Body of pancreas (tissue), 4 donors: ENCODE measurements at places on chromosomes 2 and 18. TPM values are rescaled to one million over a fixed set of nuclear protein-coding genes. Genes with fewer than 3 reads are reported as not detected.

The SKOR2 gene
- total RNA-seq: not detected

The TMEM169 gene
- total RNA-seq: 0.26 TPM

The GPR45 gene
- total RNA-seq: not detected

The LCLAT1 gene
- total RNA-seq: 19.4 TPM

The FKBP7 gene
- 4.6 TPM for total RNA-seq

The RPRM gene
- total RNA-seq: not detected

The LOXL3 gene
- total RNA-seq: 0.33 TPM

- peak; percentile 42 for DNase-seq
- no peaks in the 10 kb centered on the region for H3K36me3 ChIP-seq
- peaks cover 13% of the 10 kb centered on the region for H3K4me1 ChIP-seq
- no peak within 1 kb of the TSS for H3K27ac ChIP-seq
- no peaks in the 10 kb centered on the region for H3K27me3 ChIP-seq
- peak within 1 kb of the TSS; percentile 33 for H3K4me3 ChIP-seq
These were observed at the start of gene ADCY3 for GRCh38 chr2:24920098-24920808. Gene ADCY3, minus strand, starts transcription at chr2:24920237. Its CDS starts 1,250 bp downstream, at chr2:24918987.

DNA sequence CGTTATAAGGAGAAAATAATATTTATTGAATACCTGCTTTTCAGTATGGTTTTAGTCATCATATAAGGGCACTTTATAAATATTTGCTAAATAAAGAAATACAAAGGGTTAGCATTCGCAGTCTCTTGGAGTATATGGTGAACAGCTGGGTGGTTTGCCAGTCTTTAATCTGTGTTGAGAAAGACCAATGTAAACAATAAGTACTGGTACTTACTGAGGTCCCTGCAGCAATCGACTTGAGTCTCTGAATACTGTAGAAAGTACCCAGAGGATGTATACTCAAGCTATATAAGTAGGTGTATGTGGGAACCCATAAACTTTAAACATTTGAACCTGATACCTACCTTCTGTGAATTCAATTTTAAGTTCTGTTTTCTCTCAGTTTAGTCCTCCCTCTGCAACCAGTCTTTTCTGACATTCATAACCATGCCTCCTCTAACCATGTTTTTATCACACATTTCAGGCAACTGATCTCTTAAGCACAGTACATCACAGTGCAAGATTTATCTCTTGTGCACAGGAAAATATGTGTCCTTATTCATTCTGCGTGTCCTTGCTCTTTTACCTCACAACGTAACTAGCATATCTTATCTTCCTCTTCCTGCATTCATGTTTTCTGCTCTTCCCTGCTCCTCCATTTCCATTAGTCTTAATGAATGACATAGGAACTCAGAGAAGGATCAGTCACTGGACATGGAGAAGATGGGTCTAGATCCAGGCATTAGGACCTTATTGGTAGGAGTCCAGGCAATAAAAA is 21.7 kb downstream of the C18orf63 start:
- no peaks in the 10 kb centered on the region for H3K27me3 ChIP-seq
- H3K4me1 ChIP-seq: no peaks in the 10 kb centered on the region
- no peak for DNase-seq
- no peak overlapping the region for H3K27ac ChIP-seq
- no peaks in the 10 kb centered on the region for H3K36me3 ChIP-seq
- no peak overlapping the region for H3K4me3 ChIP-seq

DNA sequence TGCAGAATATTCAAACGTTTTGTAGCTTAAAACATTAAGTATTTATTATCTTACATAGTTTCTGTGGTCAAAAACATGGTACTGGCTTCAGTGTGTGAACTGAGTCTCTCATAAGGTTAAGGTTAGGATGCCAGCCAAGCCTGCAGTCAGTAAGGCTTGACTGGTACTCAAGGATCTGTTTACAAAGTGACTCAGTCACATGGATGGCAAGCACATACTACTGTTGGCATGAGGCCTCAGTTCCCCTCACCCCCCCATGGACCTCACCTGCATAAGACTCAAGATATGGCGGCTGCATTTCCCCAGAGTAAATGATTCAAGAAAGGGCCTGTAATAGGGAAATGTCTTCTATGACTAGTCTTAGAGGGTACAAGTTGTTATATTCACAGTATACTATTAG is 1167.5 kb downstream of the DPP10 start:
- no peak overlapping the region for H3K4me3 ChIP-seq
- H3K36me3 ChIP-seq: no peaks in the 10 kb centered on the region
- H3K27me3 ChIP-seq: no peaks in the 10 kb centered on the region
- peak; percentile 42 for DNase-seq
- H3K27ac ChIP-seq: no peak overlapping the region

GRCh38 chr2:238344035-238344434 is 23.7 kb downstream of the TRAF3IP1 start:
- no peak overlapping the region for H3K27ac ChIP-seq
- H3K36me3 ChIP-seq: no peaks in the 10 kb centered on the region

- H3K27me3 ChIP-seq: no peaks in the 10 kb centered on the region
- no peaks in the 10 kb centered on the region for H3K4me1 ChIP-seq
- H3K4me3 ChIP-seq: no peak overlapping the region
- no peak for DNase-seq
These were observed 375.0 kb downstream of the RNF144A start for GRCh38 chr2:7292154-7292691.

DNA sequence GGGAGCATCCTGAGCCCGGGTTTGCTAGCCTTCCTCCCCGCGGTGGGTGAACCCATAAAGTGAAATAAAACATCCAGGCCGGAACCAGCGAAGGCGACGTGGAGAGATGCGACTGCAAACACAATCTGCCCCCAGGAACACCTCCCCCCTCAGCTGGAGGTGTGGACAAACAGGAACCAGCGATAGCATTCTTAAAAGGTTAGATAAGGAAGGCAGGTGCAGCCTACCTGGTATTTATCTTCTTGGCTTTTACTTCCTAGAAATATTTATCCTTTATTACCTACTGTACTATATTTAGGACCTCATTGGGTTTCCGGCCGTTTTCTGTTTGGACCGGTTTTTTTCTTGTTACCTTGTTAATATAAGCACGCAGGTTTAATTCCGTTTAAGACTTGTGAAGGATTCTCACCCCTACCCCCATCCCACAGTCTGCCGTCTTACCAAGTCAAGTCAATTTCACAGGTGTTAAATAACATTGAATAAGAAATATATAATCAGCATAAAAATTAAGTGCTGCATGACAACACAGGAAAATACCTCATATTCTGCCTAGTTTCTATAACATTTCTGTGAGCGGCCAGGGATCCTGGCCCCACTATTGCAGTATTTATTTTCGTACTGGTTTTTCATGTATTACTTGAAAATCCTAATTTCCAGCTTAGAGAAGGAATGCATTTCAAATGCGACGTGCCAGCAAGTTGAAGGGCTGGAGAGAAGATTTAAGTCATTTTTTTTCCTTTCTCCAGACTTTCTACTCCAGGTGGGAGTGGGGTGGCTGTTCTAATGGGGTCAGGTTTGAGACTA is 224.0 kb upstream of the ID2 start:
- H3K27ac ChIP-seq: peak overlapping the region; percentile 58
- peak; percentile 57 for DNase-seq
- no peaks in the 10 kb centered on the region for H3K27me3 ChIP-seq
- H3K4me3 ChIP-seq: no peak overlapping the region

- H3K4me3 ChIP-seq: no peak overlapping the region
- peak; percentile 96 for DNase-seq
- H3K4me1 ChIP-seq: peaks cover 45% of the 10 kb centered on the region
- H3K27ac ChIP-seq: peak overlapping the region; percentile 89
- H3K27me3 ChIP-seq: no peaks in the 10 kb centered on the region
These were observed 66.2 kb downstream of the CRACDL start for GRCh38 chr2:98869870-98870269.

GRCh38 chr2:107024269-107024668 is 138.3 kb upstream of the ST6GAL2 start:
- H3K27me3 ChIP-seq: no peaks in the 10 kb centered on the region
- no peak overlapping the region for H3K4me3 ChIP-seq
- no peak for DNase-seq

- H3K4me1 ChIP-seq: no peaks in the 10 kb centered on the region
- H3K36me3 ChIP-seq: no peaks in the 10 kb centered on the region
- no peaks in the 10 kb centered on the region for H3K27me3 ChIP-seq
- no peak for DNase-seq
- no peak overlapping the region for H3K4me3 ChIP-seq
These were observed 981.4 kb downstream of the TMEM182 start for GRCh38 chr2:103743195-103743594.

- no peaks in the 10 kb centered on the region for H3K4me1 ChIP-seq
- H3K27ac ChIP-seq: no peak overlapping the region
- no peaks in the 10 kb centered on the region for H3K36me3 ChIP-seq
- H3K27me3 ChIP-seq: no peaks in the 10 kb centered on the region
These were observed 627.6 kb upstream of the PKDCC start for GRCh38 chr2:41420219-41420618.

DNA sequence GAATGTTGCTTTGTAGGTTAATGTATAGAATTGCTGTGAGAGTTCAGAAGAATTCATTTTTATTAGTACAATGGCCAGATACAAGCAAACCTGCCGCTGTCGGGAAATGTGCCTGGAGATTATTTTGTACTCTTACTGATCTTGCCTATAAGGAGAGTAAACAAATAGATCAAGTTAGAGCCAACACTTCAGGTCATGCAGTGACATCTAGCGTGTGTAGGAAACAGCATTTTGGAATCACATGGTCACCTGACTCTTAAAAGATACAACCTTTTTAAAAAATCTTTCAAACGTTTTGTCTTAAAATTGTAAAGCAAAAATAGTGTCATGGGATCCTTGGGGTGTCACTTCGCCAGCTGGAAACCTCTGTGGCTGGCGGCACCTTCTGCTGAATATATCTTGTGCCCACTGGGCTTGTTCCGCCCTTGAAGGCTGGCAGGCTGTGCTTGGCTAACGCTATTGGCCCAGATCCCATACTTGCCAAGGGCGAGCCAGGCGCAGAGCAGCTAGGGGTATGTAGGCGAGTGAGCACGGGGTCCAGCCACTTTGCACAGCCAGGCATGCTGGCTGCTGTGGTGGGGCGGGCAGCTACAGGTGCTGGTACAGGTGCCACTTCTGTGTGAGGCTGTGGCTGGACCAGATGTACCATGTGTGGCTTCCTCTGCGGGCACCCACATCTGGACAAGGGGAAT is 19.5 kb upstream of the RPRM start:
- H3K27ac ChIP-seq: peak overlapping the region; percentile 9
- DNase-seq: peak; percentile 44
- no peaks in the 10 kb centered on the region for H3K27me3 ChIP-seq
- H3K36me3 ChIP-seq: no peaks in the 10 kb centered on the region
- H3K4me1 ChIP-seq: peaks cover 12% of the 10 kb centered on the region

DNA sequence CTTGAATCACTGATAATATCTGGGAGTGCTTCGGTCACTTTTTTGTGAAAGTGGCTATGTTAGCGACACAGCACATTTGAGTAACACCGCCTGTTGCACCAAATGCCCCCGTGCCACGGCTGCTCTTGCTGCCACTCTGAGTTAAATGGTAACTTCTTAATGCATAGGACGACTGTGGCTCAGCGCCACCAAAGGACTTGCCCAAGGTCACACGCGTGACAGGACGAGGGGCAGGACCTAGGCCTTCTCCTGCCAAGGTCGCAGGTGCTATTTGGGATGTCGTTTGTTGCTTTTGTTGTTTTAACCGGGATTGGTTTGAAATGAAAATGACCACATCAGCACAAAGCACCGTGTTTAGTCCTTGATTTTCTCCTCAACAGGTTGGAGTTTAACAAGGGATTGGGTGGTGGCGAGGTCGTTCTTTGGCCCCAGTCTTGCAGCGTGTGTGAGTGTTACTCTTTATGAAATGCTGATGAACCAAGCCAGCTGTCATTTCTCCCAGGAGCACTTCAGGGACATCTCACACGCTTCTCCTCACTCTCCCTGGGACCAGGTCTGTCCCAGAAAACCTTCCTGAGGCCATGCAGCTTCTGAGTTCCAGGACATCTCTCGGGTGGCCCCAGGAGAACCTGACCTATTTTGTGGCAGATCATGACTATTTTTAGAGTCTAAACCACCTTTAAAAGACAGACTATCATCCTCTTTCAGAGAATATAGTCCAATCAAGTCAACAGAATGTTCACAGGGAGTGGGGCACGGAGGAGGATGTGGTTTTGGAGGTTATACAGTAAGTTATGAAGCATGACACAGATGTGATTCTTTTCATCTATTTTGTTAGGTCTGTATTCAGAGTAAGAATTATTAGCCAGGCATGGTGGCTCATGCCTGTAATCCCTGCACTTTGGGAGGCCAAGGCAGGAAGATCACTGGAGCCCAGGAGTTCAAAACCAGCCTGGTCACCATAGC is 49.9 kb downstream of the MTCL1 start:
- H3K4me3 ChIP-seq: no peak overlapping the region
- H3K27ac ChIP-seq: no peak overlapping the region
- no peaks in the 10 kb centered on the region for H3K27me3 ChIP-seq
- no peak for DNase-seq
- H3K36me3 ChIP-seq: no peaks in the 10 kb centered on the region
- H3K4me1 ChIP-seq: peaks cover 12% of the 10 kb centered on the region

GRCh38 chr18:47263430-47264307 is 12.2 kb upstream of the SKOR2 start:
- H3K4me1 ChIP-seq: peaks cover 18% of the 10 kb centered on the region
- no peak overlapping the region for H3K27ac ChIP-seq
- H3K27me3 ChIP-seq: peaks cover 33% of the 10 kb centered on the region
